ENCODE measurements at places on chromosomes 16 and 17. TPM values are rescaled to one million over a fixed set of nuclear protein-coding genes. Genes with fewer than 3 reads are reported as not detected.

CEP131 gene
- 7.6 TPM for total RNA-seq

- no peak overlapping the region for H3K27ac ChIP-seq
- H3K27me3 ChIP-seq = peaks cover 12% of the 10 kb centered on the region
- H3K4me1 ChIP-seq = no peaks in the 10 kb centered on the region
- DNase-seq = no peak
- H3K4me3 ChIP-seq = no peak overlapping the region
Measured at GRCh38 chr16:49396206-49396720, 22.7 kb downstream of the C16orf78 start.

DNA sequence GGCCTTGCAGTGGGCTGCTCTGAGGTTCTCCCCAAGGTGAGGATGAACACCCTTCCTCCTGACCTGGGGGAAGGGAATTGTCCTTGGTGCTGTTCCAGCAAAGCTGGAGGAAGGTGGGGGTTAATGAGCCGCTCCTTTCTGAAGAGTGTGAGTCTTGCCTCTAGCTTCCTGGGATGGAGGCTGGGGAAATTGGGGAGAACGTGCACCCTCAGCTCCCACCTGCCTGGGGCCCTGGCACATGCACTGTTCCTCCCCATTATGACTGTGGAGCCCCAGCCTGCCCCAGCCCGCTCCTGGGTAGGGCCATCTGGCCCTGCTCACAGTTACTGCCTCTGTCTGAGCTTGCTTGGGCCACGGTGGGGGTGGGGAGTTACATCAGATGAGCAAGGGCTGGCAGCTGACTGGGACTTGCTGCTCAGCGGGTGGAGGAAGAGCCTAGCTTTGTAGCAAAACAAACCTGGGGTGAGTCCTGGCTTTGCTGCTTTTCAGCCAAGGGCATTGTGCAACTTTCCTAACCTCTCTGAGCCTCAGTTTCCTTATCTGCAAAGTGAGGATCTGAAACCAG lies 11.1 kb downstream of the TNS4 start:
- no peaks in the 10 kb centered on the region for H3K36me3 ChIP-seq
- peak; percentile 65 for DNase-seq
- H3K4me1 ChIP-seq = peaks cover 56% of the 10 kb centered on the region

- no peak for DNase-seq
- H3K4me3 ChIP-seq = no peak overlapping the region
- H3K27me3 ChIP-seq = no peaks in the 10 kb centered on the region
- H3K27ac ChIP-seq = no peak overlapping the region
Measured at GRCh38 chr17:74953134-74953687, 17.5 kb downstream of the OTOP3 start.

DNA sequence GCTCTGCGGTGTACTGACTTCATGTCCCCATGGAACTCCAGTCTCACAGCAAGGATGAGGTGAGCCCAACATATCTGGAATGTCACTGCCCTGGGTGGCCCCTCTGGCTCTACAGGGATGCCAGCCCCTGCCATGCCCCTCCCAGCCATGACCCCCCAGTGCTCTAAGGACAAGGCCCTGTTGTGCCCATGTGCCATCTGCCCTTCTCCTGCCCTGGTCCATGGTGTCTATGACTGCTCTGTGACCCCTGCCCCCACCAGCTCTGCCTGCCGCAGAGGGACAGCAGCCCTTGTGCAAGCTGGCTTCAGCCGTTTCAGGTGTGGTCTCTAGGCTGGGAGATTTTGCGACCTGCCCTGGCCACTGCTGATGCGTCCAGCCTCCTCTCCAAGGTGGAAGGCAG lies 40.3 kb downstream of the TK2 start:
- H3K4me1 ChIP-seq = no peaks in the 10 kb centered on the region
- no peak for DNase-seq
- H3K27me3 ChIP-seq = no peaks in the 10 kb centered on the region
- H3K4me3 ChIP-seq = no peak overlapping the region

GID4 gene
- total RNA-seq = 7.7 TPM

- peaks cover 62% of the 10 kb centered on the region for H3K4me1 ChIP-seq
- DNase-seq = peak; percentile 81
Measured at GRCh38 chr17:2792366-2793169, 3.7 kb upstream of the RAP1GAP2 start.

CPNE2 gene
- 7.3 TPM for total RNA-seq

GRCh38 chr17:27651411-27652345 lies 20.7 kb downstream of the LGALS9 start:
- no peaks in the 10 kb centered on the region for H3K36me3 ChIP-seq
- H3K27ac ChIP-seq = peak overlapping the region; percentile 63
- no peaks in the 10 kb centered on the region for H3K27me3 ChIP-seq
- H3K4me3 ChIP-seq = no peak overlapping the region
- DNase-seq = peak; percentile 85

Data from activated CD4-positive, alpha-beta T cell treated with anti-CD3 and anti-CD28 coated beads for 36 hours (primary cell).